ENCODE measurements at places on chromosomes 2 and 18.

DNA sequence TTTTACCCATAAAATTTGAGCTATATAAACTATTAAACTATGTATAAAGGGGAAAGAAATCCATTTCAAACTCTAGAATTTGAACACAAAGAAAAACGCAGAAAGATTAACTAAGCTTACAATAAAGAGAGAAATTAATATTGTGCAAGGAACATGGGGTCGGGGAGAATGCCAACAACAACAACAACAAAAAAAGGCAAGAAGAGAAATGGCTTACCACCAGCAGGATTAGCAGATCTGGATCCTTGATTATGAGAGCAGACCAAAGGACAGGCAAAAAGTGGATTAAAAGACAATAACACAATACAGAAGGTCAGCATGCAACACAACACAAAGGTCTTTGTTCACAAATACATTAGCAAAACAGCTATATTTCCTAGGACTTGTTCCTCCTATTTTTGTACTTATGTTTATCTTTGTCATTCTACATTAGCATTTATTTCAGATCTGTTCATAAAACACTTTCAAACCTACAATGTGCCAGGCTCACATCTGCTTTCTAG lies 103.4 kb upstream of the RNU4ATAC start:
- DNase-seq: no peak

GRCh38 chr2:16654833-16655444 lies 10.7 kb downstream of the CYRIA start:
- no peak for DNase-seq

- DNase-seq: no peak
Observed at GRCh38 chr2:37816036-37816435, 109.1 kb upstream of the RMDN2 start.

- no peak for DNase-seq
Observed at GRCh38 chr2:190855245-190855644, 25.4 kb upstream of the GLS start.

DNA sequence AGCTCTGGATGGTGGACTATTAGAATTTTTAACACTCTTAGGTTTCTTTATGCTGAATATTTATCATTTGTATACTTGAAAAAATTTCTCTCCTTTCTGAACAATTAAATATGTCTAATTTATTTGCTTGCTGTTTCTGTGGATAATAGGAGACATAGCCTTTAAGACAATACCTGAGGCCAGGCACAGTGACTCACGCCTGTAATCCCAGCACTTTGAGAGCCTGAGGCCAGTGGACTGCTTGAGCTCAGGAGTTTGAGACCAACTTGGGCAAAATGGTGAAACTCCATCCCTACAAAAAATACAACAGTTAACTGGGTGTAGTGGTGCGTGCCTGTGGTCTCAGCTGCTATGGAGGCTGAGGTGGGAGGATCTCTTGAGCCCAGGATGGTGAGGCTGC lies 54.7 kb downstream of the FAM117B start:
- no peak for DNase-seq

All from NCI-H526 (cell line).